ENCODE measurements at places on chromosomes 5 and 9. TPM values are rescaled to one million over a fixed set of nuclear protein-coding genes. Genes with fewer than 3 reads are reported as not detected.

Gene NME5
- 0.29 TPM for total RNA-seq

Gene CD14
- total RNA-seq, result 0.96 TPM

Gene ASPN
- total RNA-seq, result 0.10 TPM

DNA sequence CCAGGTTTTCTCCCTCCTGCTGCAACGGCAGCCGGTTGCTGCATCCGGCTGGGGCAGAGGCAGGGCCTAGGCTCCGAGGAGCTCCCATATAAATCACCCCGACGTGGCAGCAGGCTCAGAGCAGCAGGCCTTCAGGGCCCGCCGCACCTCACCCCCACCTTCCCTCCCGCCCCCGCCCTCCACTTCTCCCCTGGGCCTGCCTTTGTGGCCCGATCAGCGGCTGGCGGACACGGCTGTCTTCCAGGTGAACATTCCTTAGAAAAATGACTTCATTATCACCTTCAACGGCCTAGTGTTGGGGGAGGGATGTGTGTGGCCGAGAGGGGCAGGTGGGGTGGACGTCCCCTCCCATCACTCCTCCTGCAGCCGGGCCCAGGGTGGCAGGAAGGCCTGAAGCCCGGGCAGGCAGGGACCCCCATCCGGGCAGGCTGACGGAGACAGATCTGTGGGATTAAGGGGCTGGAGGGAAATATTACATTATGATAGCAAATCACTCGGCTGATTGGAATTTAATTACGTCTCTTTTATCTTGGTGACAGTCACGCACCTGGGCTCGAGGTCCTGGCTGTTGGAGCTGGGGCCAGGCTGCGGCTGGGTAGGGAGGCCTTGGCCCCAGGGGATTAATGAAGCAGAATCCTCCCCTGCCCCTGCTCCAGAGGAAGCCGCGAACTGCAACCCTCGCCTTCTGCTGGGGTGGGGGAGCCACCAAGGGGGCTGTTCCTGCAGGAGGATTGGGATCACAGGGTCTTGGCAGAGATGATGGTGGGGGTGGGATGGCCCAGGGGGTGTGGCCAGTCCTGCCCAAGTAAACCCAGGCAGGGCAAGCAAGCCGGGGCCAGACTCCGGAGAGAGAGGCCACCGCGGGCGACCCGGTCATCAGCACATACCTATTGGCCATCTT is 38.4 kb upstream of the RXRA start:
- no peak for DNase-seq

DNA sequence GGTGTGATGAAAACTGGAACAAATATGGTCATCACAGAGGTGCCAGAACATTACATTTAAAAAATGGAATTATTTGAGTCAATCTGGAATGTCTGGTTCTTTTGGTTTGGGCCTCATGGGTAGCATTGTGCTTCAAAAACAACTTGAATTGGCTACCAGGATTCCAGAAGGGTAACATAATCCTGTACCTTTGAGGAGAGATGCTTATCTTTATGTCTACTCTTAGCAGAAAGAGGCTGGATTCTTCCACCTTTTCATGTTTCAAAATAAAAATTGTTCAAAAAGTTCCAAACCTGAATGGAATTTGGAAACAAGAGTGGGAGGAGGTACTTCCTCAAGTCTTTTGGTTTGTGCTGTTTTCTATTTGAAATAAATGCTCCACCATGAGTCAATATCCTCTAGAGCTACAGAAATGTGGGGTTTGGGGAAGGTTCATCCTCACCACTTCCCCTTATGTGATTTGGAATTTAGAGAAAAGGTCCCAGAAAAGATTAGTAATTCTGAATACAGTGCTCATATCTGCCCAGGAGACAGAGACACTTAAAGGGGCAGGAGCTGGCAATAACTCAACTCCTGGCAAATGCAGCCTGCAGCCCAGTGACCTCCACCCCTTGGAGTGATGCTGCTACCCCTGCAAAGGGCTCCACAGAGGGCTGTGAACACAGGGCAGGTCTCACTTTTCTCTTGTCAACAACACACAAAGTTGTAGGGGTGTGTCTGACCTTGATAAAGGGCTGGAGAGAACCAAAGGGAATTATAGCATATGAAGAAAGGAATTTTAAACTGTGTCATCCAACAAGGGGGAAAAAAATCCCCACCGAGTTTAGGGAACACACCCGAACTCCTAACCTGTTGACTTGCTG is 272.8 kb downstream of the CWC27 start:
- no peak for DNase-seq
